ENCODE measurements at places on chromosomes 4 and X.

DNA sequence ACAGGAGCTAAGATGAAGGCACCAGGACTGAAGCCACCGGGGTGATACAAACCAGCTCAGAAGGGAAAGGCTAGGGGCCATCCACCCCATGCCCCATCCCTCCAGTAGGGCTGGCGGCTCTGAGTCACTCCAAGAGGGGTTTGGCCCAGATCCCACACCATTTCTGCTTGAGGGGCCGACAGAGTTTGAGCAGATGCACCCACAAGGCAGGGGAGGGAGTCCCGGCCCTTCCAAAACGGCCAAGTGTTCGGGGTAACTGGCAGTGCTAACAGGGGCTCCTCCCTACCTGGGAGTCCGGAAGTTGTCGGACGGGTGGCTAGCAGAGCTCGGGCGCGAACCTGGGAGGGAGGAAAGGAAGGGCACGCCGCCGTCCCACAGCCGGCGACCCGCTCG is 412 bp downstream of the SLC10A3 start:
- peak; percentile 45 for DNase-seq

DNA sequence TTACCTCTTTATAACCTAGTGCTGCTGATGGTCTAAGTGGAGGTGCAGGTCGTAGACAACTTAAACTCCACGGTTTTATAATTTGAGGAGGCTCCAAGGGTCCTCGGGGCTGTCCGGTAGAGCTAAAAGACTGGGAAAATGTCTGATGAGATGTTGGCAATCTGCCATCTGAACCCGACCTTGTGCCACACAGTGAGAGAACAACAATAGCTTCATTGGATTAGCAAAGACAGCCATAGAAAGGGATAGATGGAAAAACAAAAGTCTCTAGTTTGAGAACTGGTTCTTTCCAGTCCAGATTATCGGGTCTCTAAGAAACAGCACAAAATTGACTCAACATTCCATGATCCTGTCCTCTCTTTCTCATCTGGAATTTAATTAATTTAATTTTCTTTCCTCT is 31.6 kb downstream of the CD40LG start:
- no peak for DNase-seq

GRCh38 chrX:53312946-53313727 is 31.8 kb upstream of the IQSEC2 start:
- peak; percentile 15 for DNase-seq

DNA sequence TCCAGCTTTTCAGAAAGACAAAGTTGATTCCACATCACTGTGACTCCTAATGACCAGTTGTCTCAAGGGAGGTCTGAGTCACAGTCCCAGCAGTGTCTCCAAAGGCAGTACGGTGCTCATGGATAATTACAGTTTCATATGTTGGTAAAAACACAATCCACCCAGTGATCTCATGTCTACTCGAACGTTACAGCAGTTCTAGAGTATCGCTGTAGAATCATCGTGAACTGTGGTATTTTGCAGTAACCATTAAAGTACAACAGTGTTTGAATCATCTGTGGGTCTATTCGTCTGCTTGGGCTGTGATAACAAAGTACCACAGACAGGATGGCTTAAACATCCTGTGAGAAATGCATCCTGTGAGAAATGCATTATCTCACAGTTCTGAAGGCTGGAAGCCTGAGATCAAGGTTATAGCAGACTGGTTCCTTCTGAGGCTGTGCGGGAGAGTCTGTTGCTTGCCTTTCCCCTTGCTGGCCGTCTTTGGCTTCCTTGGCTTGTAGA is 121.1 kb upstream of the SORBS2 start:
- DNase-seq, result peak; percentile 91

Measured in amniotic epithelial cell (primary cell).